ENCODE measurements at places on chromosomes 11 and 22.

DNA sequence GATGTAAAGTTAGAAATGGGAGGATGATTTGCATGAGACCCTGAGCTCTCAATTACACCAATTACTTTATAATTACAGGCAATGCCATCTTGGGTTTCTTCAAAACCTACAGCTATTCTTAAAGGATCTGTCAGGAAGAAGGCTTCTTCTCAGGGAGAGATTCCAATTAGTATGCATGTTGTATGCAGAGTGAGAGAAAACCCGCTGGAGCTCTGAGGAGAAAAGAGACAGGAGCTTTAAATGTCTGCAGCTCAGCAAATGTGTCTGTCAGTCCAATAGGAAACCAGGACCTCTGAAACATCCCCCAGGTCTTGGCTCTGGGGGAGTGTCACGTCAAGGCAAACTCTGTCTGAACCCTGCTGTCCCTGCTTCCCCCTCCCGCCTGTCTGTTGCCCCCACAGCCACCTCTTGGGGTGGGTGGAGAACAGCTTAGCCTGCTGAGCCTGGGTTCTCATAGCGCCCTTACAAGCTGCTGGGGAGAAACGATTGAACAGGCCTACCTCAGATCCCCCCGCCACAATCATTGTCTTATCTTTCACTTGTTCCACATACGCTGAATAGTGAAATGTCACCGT lies 140.2 kb downstream of the SPATA19 start:
- DNase-seq = no peak

- DNase-seq = no peak
Observed at GRCh38 chr11:96311120-96311568, 31.9 kb downstream of the MAML2 start.

DNA sequence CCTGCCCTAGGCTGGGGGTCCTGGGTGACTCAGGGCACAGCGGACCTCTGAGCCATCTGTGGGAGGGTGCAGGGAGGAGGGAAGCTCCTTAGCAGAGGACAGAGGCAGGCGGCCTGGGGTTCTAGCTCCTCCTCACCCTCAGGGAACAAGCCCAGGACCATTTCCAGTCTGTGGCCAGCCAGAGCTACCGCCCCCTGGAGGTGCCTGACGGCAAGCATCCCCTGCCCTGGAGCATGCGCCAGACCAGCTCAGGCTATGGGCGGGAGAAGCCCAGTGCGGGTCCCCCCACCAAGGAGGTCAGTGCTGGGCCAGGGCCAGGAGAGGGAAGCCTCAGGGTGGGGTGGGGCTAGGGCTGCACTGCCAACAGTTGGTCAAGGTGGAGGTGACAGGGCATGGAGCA lies 26.0 kb upstream of the LRRC10B start:
- DNase-seq = no peak

DNA sequence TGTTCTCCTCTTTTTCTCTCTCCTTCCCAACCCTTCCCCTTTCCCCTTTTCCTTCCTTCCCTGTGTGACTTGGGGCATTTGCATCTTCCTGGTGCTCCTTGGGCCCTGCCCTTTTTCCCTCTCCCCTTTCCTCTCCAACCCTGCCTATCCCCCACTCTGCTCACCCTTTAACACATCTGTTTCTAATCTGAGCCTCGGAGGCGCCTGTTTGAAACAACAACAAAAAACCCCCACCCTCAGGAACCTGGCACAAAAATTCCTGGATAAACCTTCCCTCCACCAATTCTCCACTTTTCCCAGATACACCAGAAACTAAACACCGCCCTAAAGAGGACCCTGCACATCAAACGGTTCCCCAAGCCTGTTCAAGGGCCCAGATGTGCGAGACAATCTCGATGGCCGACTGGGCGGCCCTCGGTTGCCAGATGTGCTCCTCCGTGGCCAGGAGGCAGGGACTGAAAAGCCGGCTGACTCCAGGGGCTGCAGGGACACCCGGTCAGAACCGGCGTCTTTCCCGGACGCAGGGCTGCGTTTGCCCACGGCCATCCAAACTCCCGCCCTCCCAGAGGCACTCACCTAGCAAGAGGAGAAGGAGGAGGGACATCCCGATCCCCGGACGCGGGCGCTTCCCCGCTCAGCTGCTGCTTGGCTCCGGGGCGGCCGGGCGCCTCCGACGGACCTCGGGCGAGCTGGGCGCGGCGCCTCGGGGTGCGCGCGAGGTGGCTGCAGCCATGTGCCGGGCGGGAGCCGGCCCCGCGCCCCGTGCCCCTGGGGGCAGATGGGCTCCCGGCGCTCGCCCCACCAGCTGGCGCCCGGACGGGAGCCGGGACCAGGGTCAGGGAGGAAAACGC lies 486 bp downstream of the CLMP start:
- DNase-seq = no peak

DNA sequence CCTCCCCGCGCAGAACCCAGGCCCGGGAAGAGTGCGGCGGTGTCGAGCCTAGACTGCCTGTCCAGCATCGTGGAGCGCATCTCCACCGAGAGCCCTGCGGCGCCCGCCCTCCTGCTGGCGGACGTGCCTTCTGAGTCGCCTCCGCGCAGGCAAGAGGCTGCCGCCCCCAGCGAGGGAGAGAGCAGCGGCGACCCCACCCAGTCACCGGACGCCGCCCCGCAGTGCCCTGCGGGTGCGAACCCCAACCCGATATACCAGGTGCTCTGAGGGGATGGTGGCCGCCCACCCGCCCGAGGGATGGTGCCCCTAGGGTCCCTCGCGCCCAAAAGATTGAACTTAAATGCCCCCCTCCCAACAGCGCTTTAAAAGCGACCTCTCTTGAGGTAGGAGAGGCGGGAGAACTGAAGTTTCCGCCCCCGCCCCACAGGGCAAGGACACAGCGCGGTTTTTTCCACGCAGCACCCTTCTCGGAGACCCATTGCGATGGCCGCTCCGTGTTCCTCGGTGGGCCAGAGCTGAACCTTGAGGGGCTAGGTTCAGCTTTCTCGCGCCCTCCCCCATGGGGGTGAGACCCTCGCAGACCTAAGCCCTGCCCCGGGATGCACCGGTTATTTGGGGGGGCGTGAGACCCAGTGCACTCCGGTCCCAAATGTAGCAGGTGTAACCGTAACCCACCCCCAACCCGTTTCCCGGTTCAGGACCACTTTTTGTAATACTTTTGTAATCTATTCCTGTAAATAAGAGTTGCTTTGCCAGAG lies 2.0 kb downstream of the MYOD1 start:
- DNase-seq = no peak

DNA sequence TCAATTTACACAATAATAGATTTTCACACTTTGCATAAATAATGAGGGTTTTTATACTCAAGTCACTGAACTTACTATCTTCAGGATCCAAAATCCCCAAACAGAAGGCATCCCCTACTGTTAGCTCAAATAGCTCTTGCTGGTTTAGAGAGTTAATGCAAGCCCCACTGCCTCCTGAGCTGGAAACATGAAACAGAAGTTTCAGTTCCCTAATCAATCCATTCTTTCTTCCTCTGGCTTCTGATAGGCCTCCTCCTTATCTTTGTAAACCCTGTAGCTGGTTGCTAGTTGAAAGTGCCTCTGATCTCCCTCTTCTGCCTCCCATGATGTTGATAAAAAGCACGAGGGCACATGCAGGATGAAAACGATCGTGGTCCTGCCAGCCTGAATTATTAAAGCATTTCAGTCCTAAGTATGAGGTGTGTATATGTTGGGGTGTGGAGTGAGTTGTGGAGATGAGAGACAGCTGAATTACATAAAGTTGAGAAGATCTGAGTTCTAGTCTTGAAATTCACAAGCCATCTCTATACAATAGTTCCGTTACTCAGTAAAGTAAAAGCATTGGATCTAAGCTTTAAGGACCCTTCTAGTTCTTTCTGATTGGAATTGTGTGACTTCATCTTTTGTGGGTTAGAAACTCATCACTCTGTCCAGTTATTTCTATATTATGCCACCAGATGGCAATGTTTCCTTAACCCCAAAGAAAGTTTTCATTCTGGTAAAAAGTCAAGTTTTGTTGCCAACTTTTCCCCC lies 35.0 kb upstream of the EHF start:
- no peak for DNase-seq

- no peak for DNase-seq
Observed at GRCh38 chr11:33185756-33186155, 24.5 kb upstream of the CSTF3 start.

GRCh38 chr22:19455585-19456370 lies 8.3 kb upstream of the C22orf39 start:
- DNase-seq = no peak

DNA sequence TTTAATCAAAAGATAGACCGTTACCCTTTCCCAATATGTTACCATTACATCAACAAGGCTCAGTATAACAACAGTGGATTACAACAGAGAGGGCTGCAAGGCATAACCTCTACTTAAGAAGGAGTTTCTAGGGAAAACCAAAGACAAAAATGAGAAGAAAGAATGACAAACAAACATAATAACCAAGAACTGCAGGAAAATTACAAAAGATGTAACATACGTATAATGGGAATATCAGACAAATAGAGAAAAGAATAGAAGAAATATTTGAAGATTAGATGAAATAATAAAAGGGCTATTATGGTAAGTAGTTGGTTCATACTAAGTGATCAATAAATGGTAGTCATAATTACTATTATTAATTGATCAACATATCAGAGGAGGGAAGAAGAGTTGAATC lies 39.1 kb downstream of the SPON1 start:
- no peak for DNase-seq

GRCh38 chr11:7585816-7586215 lies 72.0 kb downstream of the PPFIBP2 start:
- DNase-seq = no peak

DNA sequence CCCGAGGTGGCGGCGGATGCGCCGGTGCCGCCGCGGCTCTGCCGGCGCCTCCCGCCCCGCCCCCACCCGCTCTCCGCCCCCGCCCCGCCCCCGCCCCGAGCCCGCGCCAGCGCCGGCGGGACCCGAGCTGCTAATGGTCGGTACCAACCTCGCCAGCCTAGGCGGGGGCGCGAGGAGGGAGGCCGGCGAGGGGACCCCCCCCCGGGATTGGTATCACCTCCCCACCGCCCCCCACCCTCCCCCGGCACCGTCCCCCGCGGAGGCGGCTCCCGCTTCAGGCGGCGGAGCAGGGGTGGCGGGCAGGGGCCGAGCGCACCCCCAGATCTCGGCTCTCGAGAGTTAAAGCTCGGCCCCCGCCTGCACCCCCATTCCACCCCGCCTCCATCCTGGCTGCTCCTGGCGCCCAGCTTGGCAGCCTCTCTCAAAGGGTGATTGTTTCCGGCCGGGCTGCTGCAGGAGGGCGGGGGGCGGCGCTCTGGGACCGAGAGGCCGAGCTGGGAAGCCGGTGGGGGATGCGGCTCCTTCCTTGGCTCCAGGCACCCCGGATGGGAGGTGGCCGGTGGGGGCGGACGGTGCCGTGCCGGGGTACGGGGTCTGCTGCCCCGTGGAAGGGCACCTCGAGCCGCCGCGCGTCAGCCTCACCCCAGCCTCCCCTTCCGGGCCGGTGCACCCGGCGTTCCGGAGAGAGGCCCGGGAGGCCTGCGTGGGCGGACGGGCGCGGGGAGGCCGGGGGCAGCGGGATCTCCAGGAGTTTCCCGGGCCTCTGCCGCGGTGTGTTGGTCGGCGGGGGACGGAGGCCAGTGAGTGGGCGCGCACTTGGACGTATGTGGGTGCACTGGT lies at the start of gene B3GAT1:
Gene B3GAT1, minus strand, starts transcription at position 40 of the 840 bp plus-strand sequence. CDS start 24,583 bp downstream, outside the sequence.
- no peak for DNase-seq

- DNase-seq = no peak
Observed at GRCh38 chr22:22882033-22882717, 5.4 kb upstream of the IGLL5 start.

DNA sequence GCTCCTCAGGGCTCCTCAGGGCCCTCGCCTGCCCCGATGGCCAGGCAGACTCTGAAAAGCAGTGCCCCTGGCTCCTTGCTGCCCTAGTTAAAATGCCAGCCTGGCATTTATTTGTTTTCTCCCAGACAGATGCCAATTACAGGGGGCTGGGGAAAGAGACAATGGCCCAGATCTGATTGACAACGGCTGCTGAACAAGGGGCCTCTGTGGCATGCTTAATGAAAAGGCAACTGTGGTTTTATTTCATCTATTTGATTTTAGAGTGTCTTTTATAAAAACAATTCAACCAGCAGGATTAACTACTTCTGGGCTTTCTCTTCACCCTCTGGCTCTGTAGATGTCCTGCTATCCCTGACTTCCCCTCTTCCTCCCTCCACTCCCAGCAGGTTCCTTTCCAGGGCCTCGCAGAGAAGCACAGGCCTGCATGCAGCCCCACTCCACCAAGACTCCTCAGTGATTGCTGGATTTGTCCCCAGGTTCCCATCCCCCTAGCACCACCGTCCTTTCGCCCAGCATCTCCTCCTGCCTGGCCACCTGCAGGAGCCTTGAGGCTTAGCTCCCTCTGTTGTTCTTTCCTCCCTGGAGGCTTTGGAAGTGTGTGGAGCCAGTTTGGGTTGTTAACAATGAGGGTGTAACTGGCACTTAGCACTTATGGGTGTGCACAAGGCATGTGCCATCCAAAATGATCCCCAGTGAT lies 171.1 kb downstream of the TENM4 start:
- no peak for DNase-seq

DNA sequence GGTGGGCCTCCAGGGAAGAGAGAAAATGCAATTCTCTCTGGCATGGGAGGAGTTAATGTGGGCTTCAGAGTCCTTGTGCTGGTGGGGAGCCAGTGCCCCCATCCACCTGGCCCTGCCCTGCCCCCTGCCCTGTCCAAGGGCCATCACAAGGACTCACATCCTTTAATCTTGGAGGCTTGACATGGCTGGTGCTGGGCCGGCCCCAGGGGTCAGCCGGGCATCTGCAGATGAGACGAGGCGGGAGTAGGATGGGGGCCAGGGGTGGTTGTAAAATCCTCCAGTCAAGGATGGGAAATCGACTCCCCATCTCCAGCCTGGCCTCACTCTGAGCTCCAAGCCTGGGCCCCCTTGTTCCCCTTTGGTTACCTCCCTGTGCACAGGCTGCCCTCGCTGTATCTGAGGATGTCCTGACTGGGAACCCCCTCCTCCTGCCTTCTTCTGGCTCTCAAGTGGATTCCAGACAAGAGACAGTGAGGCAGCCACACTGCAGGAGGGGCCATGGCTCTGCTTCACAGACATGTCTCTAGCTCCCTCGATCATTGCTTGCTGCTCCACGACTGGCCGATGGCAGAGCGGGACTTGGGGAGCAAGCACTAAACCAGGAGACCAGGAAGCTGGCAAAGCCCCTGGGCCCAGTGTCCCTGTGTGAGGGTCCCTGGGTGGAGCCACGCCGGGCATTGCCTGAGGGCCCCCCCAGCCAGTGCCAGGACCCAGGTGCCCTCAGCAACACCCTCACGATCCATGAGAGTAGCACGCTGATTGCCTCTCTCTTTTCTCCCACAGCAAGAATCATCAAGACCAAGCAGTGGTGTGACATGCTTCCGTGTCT lies 1120.5 kb downstream of the BRD1 start:
- no peak for DNase-seq

DNA sequence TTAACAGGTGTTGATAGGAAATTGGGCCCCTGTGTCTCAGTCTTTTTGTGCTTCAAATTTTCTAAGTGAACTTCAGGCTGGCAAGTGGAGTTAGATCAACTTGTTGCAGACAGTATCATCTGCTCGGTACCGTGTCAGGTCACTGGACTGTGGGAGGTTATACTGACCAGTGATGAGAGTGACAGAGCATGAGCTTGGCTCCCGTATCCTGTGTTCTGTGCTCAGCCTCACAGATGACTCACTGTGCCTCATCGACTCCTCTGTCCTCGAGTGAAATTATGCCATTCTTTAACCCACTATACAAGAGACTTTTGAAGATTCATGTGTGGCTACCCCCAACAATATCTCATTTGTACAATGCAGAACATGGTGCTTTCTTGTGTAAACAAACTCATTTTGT lies 7.9 kb downstream of the GRAP2 start:
- peak; percentile 24 for DNase-seq
